ENCODE measurements at places on chromosomes 5 and 9.

GRCh38 chr5:33978306-33978705 lies 6.2 kb downstream of the SLC45A2 start:
- DNase-seq = no peak

DNA sequence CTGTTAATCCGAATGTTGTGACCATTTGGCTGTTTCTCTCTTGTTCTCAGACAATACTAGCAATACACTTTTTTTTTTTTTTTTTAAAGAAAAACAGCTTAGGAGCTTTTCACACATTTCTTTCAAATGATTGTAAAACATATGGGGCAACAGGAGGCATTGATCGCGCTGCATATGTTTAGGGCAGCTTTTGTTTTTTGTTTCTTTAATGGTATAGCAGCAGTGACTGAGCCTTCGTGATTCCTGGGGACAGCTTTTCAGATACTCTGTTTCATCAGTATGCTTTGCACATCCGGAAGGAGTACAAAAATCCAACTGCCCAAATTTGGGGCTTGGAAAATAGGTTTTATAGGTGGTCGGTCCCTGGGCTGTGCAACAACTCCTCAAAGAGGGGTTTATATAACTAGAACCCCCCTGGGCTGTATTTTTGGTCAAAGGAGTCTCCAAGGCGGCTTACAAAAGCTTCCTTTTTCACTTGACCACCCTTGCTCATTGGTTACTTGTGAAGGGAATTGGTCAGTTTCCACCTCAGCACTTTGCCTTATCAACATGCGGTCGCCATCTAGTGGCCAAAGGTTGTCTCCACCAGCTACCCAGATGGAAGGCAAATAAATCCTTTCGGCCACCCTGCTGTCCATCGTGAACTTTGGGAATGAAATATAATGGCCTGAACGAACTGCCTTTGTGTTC lies 91.8 kb downstream of the PDE6A start:
- peak; percentile 47 for DNase-seq

- no peak for DNase-seq
Measured at GRCh38 chr5:57456531-57457135, 26.0 kb downstream of the ACTBL2 start.

DNA sequence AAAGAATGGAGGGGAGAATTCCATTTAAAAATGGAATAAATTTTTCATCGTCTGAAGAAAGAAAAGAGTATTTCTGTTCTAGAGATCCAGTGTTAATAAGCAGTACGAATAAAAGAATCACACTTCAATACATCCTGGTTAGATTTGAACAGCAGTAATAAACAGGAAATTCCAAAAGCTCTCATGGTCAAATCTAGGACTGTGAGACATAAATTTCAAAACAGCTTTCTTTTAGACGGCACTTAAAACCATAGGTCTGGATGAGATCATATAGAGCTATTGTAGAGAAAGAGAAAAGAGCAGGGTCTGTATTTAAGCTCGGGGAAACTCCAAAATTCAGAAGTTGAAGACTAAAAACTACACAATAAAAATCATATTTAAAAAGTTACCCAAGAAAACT lies 1006.9 kb upstream of the CTNND2 start:
- DNase-seq = no peak

DNA sequence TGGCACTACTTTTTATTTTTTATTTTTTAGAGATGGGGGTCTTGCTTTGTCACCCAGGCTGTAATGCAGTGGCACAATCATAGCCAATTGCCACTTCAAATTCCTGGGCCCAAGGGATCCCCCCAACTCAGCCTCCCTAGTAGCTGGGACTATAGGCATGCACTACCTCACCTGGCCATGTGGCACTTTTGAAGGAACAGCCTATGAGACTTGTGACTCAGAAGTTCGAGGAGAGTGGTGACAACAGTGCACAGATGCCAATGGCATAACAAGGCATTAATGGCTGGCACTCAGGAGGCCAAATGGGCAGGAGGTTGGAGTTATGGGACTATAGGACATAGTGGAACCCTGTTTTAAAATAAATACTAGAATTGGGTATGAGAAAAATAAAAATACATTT lies 33.7 kb downstream of the ANKRD31 start:
- DNase-seq = no peak

- no peak for DNase-seq
Measured at GRCh38 chr5:124402144-124402581, 344.3 kb downstream of the ZNF608 start.

GRCh38 chr5:71790433-71790832 lies 71.4 kb downstream of the CARTPT start:
- no peak for DNase-seq

DNA sequence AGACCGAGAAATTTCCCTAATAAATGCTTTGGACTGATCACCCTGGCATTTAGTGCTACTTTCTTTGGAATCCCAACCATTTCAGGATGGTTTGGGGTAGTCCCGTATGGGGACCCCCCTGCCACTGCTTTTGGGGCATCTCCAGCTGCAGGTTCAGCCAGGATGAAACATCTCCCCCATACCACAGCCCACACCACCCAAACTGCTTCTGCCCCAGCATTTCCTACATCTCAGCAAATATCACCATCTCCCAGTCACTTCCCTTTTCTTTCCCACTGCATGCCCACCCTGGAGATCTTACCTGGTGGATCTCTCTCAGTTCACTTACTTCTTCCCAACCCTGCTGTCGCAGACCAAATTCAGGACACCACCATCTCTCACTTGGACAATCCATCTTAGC lies 4.8 kb upstream of the P4HA2 start:
- DNase-seq = no peak

DNA sequence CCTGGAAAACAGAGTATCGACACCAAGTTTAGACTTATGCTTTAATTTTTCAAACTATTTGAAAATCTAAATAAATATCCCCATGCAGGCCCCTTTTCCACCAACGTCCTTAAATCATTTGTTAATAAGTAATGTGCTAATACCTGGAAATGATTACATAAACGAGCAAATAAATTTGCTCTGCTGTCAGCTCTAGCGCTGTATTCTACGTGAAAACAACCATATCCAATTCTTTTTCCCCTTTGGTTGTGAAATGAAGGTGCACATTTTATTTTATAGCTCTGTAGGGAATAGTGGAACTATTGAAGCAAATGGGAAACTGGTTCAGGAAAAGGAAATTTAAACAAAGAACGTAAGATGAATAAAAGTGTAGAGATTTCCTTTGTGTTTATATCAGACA lies 137.7 kb upstream of the ZNF608 start:
- DNase-seq = no peak

DNA sequence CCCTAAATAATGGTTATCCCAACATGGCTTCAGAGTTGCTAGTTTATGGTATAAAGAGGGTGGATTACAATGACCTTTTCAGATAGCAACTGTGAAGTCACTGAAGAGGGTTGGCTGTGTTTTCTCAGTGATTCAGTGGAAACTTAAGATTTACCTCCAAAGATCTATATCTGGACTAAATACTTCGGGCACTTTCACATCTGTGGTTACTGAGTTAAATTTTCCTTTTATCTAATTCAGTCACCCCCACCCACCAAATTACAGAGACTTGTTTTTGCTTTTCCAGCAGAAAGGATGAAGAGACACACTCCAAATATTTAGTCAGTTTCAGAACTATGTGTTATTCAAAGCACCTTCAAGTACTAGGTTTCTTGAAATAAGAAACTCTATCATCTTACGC lies 573.2 kb downstream of the CCDC171 start:
- DNase-seq = no peak

DNA sequence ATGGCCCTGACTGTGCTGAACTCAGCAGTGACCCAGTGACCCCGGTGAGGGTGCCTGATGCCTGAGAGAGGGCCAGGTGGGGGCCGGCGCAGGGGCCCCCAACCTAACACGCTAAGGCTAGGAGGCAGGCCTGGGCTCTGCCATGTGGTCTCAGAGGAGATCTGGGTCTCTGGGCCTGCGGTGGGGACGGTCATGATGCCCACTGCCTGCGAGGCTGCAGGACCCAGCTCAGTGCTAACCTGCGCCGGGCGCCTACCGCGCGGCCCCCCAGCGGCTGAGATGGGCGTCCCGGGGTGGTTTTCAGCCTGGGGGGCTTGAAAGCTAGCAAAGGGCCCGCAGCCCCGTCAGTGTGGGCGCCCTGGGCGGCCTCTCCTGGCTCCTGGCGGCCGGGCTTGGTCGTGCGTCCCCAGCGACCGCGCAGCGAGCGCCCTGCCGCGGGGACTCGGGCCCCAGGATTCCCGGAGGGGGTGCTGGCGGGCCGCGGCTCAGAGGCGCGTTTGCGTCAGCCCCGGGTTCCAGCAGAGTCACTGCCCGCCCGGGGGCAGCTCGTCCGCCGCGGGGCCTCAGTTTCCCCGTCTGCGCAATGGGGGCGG lies 2.5 kb downstream of the EGFL7 start:
- DNase-seq = no peak

GRCh38 chr9:5502553-5502952 lies 7.8 kb upstream of the PDCD1LG2 start:
- DNase-seq = no peak

- no peak for DNase-seq
Measured at GRCh38 chr9:114787781-114788498, 17.9 kb downstream of the TNFSF15 start.

GRCh38 chr9:18857769-18858168 lies 175.2 kb downstream of the SAXO1 start:
- no peak for DNase-seq

- no peak for DNase-seq
Measured at GRCh38 chr9:138072897-138073296, 195.3 kb downstream of the CACNA1B start.

DNA sequence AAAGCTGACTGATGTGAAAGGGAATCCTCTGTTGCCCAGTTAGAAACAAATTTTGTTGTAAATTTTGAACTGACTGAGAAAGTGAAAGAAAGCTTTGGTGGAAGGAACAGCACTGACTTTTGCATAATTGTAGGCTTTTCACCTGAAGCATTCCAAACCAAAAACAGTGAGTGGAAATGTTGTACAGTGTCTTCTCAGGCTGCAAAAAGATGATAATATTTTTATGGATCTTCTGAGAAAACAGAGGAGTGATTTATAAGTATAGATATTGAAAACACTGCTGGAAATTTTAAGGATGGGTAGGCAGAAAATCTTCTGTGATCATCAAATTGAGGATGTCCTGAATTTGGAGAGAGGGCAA lies 40.0 kb downstream of the LURAP1L start:
- DNase-seq = no peak
